Astrocyte of the hippocampus (primary cell): ENCODE measurements at places on chromosomes 5 and 9.

DNA sequence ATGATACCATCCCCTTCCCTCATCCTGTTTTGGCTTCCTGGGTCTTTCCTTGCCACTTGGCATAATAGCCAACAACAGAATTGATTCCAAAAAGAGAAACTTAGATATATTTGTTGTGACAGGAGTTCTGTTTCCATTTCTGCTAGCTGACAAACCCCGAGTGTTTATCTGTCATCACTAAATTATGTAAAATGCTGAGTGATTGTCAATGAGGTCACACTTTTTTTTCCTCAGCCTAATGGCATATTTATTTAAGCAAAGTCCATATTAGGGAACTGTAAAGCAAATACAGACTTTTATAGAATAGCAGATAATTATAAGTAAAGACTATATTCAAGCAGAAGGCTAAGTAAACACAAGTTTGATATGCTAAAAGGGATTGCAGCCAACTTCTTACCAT, 64.0 kb downstream of the RGS7BP start:
- DNase-seq, result no peak

DNA sequence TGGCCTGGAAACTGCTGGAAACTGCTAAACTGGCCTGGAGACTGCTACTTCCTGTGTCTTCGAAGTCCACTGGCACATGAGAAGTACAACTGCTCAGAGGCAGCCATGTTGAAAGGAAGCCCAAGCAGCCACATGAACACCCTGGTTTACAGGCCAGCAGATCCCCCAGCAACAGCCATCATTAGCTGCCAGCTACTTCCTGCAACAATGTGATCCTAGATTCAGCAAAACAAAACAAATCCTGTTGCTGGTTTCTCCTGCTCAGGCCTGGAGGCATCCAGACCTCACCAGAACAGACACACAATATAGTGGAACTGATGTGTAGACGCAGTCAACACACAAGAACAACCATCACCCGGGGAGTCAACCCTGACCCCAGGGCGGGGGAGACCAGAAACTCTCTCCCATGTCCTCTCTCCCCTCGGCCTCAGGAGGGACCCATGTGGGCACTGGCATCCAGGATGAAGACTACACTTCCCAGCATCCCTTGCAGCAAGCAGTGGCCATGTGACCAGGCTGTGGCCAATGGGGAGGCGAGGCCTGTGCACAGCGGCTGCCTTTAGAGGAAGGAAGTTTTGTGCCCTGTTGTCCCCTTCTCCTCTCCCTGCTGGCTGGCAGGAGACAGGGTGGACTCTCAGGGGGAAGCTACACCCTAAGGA, 9.2 kb upstream of the LCN15 start:
- peak; percentile 21 for DNase-seq

GRCh38 chr5:72644296-72644695, 137.1 kb upstream of the ZNF366 start:
- DNase-seq, result no peak

DNA sequence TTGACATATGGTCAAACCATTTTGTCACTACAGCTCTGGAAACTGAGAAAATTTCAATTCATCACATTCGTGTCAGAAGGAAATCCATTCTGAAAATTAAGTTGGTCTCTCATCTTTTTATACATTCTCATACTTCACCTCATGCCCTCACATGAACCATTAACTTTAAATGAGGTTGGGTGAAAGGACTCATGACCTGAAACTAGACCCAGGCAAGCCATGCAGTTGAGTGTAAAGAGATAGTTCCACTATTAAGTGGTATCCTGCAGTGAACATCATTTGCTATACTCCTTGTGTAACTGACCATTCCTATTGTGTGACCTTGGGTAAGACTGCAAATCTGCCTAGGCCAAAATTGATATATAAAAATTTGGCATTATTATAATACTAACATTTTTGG, 299.6 kb upstream of the GRIN3A start:
- no peak for DNase-seq

DNA sequence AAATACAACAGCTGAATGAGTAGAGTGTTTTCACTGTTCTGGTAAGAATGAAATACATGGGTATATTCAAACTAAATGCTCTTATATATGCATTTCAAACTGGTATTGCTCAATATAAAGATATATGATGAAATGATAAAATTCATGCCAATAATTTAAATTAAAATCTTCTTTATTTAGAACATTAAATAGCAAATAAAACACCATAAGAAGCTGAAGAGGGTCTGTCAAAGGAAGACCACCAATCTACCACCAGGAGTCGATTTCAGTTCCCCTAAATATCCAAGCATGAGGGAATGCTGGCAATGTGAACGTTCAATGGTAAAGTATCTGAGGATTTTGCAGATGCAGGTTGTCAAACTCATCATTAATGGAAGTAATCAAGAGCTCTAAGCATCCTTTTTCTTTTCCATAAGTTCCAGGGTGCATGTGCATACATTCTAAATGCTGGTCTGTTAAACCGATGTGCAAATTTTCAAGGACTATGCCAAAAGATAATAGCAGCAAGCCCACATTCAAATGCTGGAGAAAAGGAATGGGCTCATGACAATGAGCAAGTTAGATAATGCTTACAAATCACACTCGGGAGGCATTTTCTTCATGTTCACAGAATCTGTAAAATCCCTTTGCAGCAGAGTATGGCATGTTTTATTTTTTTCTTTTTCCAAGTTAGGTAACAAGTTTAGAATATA, 118.8 kb upstream of the MTAP start:
- no peak for DNase-seq

DNA sequence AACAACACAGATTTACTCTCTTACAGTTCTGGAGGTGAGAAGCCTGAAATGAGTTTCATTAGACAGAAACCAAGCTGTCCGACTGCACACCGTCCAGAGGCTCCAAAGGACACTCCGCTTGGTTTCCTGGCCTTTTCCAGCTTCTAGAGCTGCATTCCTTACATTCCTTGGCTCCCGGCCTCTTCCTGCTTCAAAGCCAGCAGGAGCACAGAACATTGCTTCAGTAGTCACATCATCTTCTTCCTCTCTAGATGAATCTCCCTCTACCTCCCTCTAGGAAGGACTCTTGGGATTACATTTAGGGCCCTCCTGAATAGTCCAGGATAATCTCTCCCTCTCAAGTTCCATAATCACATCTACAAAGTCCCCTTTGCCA, 213.3 kb downstream of the CDK5RAP2 start:
- peak; percentile 91 for DNase-seq

GRCh38 chr9:16515879-16516301, 354.6 kb downstream of the BNC2 start:
- peak; percentile 76 for DNase-seq

GRCh38 chr9:4097515-4097914, 202.4 kb downstream of the GLIS3 start:
- DNase-seq, result peak; percentile 53

- DNase-seq, result no peak
These were observed 941 bp downstream of the XPA start for GRCh38 chr9:97695995-97696802.

DNA sequence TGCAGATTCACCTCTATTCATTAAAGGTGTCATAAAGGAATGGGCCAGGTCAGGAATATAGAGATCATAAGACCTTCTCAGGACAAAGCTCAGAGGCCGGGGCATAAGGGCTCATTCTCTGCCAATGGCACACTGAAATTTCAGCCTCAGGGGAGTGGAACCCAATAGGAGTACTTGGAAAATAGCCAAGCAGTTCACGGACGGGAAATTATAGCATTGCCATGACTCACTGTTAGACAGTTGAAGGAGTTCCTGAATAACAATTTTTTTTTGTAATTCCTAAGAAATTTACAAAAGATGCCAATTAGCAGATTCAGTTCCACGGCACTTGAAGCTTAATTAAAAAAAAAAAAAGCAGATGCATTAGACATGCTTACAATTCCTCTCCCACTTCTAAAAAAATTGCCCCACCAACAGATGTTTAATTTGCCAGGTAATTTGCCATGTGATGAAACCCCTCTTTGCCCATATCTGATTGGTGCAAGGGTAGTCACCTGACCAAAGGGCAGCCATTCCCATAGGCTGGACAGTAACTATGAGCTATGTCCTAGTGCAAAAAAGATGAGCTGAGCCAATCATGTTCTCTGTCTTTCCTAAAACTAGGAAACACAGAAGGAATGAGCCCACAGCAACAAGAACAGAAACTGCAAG, 58.6 kb downstream of the PTCD2 start:
- peak; percentile 84 for DNase-seq

GRCh38 chr5:146015001-146015400, 78.6 kb downstream of the SH3RF2 start:
- no peak for DNase-seq

DNA sequence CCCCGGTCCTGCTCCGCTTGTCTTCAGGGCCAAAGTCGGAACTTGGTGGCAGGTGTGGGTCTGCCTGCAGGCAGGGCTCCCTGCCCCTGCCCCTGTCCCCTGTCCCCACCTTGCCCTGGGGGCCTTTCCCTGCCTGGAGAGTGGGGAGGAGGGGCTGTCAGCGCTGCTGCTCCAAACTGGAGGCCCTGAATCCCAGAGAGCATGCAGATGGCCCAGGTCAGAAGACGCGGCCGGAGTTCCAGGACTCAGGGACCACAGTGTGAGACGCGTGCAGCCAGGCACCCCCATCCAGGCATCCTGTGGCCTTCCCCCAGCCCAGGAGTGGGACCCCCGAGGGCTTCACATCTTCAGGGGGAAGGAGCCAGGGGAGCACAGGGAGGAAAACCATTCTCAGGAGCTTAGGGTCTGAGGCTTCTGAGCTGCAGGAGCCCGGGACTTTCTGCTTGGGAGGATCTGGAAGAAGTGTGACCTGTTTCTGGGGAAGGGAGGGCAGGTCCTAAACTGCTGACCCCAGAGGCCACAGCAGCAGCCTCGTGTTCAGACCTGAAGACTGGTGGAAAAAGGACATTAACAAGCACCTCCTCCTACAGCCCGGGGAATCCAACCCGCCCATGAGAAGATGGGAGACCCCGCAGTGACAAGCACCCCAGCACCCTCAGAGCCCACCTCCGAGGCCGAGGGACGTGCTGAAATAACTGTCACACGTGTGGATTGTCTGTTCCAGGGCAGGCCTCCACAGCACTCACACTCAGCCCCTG, 38.0 kb downstream of the RASGEF1C start:
- no peak for DNase-seq

GRCh38 chr9:77498891-77499290, 149.2 kb downstream of the GNA14 start:
- DNase-seq, result no peak

GRCh38 chr9:131762356-131762932, 22.6 kb upstream of the RAPGEF1 start:
- peak; percentile 82 for DNase-seq

DNA sequence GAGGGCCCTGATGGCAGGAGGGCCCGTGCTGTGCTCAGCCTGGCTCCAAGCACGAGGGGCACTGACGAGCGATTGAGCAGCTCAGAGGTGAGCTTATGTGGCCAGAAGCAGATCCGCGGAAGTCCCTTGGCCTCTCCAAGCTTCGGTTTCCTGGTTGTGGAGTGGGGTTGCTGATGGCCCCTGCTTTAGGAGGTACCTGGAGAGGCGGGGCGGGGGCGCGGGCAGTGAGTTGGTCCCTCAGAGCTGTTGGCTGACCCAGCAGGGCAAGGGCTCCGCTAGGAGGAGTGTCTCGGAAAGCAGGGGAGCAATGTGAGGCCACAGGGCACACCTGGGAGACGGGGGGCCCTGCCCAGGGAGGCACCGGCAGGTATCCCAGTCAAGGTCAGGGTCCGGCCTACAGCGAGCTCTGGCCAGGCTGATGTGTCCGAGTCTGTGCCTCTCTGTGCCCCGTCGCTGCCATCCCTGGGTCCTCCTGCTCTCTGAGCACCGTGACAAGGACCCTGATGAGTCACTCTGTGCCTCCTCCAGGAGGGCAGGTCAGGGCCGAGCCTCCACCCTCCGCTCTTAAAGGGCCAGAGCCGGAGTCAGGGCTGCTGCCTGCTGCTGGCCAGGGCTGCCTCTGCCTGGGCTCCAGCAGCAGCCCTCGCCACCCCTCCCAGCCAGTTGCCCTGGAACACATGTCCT, 14.8 kb downstream of the NCS1 start:
- DNase-seq, result peak; percentile 78

- DNase-seq, result no peak
These were observed 693 bp upstream of the RGS3 start for GRCh38 chr9:113462781-113463286.

DNA sequence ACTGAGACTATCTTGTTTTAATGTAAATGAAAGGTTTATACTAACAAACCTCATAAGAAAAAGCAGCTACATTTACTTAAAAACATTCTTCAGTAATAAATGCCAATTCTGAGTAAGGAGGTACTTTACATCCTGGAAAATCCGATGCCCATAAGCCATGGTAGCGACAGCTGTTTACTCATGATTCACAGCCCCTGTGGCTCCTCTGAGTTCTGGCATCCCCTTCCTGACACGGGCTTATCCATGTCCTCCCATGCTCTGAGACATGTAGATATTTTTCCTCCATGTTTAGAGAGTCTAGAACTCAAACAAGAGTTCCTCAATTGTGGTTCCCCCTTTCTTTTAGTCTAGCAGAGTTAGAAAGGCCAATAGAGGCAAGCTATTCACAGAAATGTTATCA, 63.1 kb upstream of the DEPDC1B start:
- DNase-seq, result no peak

DNA sequence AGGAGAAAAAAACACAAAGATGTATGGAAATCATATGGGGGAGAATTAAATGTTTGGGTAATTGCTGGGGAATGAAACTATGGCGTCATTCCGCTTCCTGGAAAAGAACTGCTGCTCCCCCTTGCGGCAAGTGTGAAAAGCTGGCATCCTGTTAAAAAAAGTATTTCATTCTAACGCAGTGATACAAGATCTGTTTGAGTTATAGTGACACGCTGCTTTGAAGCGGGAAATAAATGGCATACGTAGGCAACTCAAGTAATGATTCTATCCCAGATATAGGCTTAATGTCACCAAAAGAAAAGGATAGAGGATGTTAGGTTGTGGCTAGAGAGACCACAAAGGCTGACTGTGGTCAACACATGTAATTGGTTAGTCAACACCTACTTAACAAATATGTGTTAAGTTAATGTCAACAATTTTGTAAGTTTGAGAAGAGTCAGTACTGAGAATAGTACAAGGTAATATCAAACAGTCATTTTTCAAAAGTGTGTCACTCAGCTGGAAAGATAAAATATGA, 70.2 kb upstream of the ALDH1A1 start:
- DNase-seq, result peak; percentile 82
